Umbilical cord (tissue), 2 donors: ENCODE measurements at places on chromosomes 16 and 17.

- no peak for DNase-seq
Observed at GRCh38 chr16:8753416-8754054, 43.9 kb downstream of the TMEM186 start.

GRCh38 chr16:9308356-9308801 is 216.9 kb downstream of the HAPSTR1 start:
- no peak for DNase-seq

GRCh38 chr17:1720856-1721386 is 3.6 kb upstream of the WDR81 start:
- DNase-seq = peak; percentile 65

GRCh38 chr16:70701036-70701435 is 15.2 kb upstream of the MTSS2 start:
- DNase-seq = no peak

- DNase-seq = no peak
Observed at GRCh38 chr17:59396134-59396826, 64.8 kb downstream of the YPEL2 start.

GRCh38 chr16:12406158-12406557 is 397.5 kb downstream of the CPPED1 start:
- peak; percentile 20 for DNase-seq

DNA sequence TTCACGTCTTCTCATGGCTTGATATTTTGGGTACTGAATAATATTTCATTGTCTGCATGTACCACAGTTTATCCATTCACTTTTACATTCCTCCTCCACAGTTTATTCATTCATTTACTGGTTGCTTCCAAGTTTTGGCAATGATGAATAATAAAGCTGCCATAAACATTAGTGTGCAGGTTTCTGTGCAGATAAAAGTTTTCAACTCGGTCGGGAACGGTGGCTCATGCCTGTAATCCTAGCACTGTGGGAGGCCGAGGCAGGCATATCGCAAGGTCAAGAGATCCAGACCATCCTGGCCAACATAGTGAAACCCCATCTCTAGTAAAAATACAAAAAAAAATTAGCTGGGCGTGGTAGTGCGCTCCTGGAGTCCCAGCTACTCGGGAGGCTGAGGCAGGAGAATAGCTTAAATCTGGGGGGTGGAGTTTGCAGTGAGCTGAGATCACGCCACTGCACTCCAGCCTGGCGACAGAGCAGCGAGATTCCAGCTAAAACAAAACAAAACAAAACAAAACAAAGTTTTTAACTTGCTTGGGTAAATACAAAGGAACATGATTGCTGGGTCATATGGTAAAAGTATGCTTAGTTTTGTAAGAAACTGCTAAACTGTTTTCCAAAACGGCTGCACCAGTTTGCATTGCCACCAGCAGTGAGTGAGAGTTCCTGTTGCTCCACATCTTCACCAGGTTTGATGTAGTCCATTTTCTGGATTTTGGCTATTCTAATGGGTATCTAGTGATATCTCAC is 89.5 kb downstream of the WWP2 start:
- DNase-seq = no peak

GRCh38 chr16:27154705-27155521 is 48.4 kb upstream of the KDM8 start:
- peak; percentile 31 for DNase-seq

GRCh38 chr16:505479-506245 is 21.9 kb upstream of the CAPN15 start:
- DNase-seq = no peak
